Left cardiac atrium (tissue), 4 donors: ENCODE measurements at places on chromosomes 1 and 21. TPM values are rescaled to one million over a fixed set of nuclear protein-coding genes. Genes with fewer than 3 reads are reported as not detected.

PAX7 gene
- not detected for total RNA-seq

CELA3B gene
- not detected for total RNA-seq

CIART gene
- 9.8 TPM for total RNA-seq

CNKSR1 gene
- total RNA-seq: 0.85 TPM

GBP7 gene
- total RNA-seq: not detected

WDR64 gene
- total RNA-seq: not detected

SNIP1 gene
- 9.9 TPM for total RNA-seq

C4BPB gene
- total RNA-seq: 2.4 TPM

TIAM1 gene
- 6.7 TPM for total RNA-seq

SPRR2B gene
- not detected for total RNA-seq

PRR9 gene
- total RNA-seq: not detected

C4BPA gene
- total RNA-seq: not detected

IFNAR1 gene
- total RNA-seq: 30.7 TPM

SPRR2E gene
- total RNA-seq: not detected

WNT3A gene
- total RNA-seq: not detected

PKN2 gene
- 36.0 TPM for total RNA-seq

HSD11B1 gene
- total RNA-seq: 5.6 TPM

OLIG2 gene
- total RNA-seq: not detected

PCAT6 gene
- total RNA-seq: 1.2 TPM

GPR3 gene
- 1.7 TPM for total RNA-seq

HES2 gene
- total RNA-seq: 0.37 TPM

GBP6 gene
- 0.08 TPM for total RNA-seq

OLFML2B gene
- 11.4 TPM for total RNA-seq

HMGCS2 gene
- 7.1 TPM for total RNA-seq

FCRL5 gene
- 0.12 TPM for total RNA-seq

HTR6 gene
- not detected for total RNA-seq

FAM78B gene
- 6.0 TPM for total RNA-seq

OR10J1 gene
- total RNA-seq: not detected

CLCA1 gene
- total RNA-seq: not detected

DIRAS3 gene
- 12.3 TPM for total RNA-seq
